ENCODE measurements at places on chromosomes 12 and 14. TPM values are rescaled to one million over a fixed set of nuclear protein-coding genes. Genes with fewer than 3 reads are reported as not detected.

GRCh38 chr12:115504306-115505290 lies 772.9 kb downstream of the MED13L start:
- DNase-seq, result no peak

DNA sequence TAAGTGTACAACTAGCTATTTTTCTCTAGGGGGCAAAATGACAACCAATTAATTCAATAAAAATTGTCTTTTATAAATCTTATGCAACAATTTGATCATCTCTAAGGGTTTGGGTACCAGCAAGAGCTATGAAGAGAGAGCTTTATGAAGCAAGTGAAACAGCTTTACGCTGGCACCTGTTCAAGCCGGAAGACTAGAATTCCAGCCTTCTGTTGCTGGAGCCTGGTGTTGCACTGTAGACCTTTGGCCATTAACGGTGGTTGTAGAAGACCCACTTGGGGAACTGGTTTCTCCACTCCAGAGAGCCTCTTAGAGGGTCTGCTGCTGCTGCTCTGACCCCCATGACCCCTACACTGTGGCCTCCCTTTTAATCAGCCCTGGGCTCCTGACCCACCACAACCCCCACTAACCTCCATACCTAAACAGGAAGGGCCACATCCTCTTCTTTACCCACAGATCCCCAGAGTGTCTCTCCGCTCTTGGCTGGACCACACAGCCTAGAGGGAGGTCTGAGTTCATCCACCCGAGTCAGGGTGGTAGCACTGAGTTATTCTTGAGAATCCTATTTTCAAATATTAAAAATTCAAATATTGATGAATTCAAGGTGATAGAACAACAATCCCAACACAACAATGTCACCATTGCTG lies 54.6 kb upstream of the STON2 start:
- no peak for DNase-seq

GRCh38 chr14:102630405-102630804 lies 38.0 kb downstream of the RCOR1 start:
- no peak for DNase-seq

The IL26 gene
- total RNA-seq, result 2.1 TPM

The WNT1 gene
- total RNA-seq, result not detected

DNA sequence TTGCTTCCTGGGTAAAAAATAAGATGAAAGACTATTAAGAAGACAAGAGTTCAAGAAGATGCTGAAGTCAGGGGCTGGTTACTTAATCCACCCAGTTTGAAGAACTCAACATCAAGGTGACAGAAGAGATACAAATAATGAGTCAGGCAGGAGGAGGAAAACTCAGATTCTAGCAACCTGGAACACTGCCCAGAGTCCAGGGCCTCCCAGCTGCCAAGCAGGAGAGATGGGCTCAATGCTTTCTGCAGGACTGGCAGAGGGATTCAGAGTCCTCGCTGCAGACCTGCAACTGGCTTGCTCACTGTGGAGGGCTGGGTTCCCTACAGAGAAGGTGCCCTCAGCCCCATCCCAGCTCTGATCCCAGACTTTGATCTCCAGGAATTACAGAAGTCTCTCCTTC lies 28.6 kb upstream of the CEBPE start:
- no peak for DNase-seq

The KLHL33 gene
- total RNA-seq, result 0.12 TPM

The SLC39A5 gene
- total RNA-seq, result 1.7 TPM

DNA sequence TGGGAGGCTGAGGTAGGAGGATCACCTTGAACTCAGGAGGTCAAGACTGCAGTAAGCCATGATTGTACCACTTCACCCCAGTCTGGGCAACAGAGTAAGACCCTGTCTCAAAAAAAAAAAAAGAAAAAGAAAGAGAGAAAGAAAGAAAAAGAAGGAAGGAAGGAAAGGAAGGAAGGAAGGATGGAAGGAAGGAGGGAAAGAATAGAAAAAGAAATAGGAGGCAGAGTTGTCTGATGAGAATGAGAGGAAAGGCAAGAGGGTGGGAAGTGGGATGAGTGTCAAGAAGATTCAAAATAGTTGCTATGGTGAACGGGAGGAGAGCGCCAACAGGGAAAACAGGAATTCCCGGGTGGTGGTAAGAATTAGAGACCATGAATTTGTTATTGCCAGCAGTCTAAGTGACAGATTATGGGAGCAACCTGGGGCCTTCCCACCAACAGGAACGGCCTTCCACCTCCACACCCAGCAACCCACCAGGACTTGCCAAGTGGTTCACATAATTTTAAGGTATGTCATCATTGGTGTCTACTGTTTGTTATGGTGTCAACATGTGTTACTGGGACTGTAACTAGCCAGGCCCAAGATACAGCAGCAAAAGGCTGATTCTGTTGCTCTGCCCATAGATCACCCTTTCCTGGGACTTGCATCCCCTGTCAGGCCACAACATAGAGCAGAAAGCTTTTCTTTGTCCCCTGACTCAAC lies 36.1 kb upstream of the C12orf76 start:
- no peak for DNase-seq

The LRCOL1 gene
- not detected for total RNA-seq

The PMEL gene
- 0.94 TPM for total RNA-seq

The RNASE7 gene
- total RNA-seq, result not detected

DNA sequence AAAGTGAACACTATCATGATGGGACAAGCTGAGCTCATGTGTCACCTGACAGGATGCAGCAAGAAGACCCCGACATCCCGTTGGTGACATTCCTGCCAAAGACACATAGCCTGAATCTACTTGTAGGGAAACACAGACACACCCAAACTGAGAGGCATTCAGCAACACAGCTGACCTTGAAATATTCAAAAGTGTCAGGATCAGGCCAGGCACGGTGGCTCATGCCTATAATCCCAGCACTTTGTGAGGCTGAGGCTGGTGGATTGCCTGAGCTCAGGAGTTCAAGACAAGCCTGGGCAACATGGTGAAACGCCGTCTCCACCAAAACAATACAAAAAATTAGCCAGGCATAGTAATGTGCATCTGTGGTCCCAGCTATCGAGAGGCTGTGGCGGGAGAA lies 232.0 kb upstream of the PLXNC1 start:
- no peak for DNase-seq

GRCh38 chr12:5407034-5407856 lies 24.7 kb upstream of the NTF3 start:
- no peak for DNase-seq

DNA sequence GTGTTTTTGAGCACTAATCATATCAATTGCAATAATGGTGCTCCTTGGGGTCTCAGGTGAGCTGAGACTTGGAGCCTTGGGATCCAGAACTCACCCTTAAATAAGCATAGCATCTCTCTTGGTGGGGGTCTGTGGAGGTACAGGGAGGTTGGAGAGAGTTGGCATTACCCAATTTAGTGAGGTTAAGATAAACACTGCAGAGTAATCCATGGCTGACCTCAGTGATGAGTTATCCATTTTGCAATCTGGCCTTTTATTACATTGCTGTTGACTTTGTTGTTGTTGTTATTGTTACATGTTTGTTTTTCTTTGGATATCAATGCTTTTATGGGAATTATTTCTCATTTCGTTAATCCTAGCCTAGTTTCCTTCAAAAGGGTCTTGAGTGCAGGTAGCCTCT lies 373.3 kb downstream of the NRXN3 start:
- DNase-seq, result no peak

DNA sequence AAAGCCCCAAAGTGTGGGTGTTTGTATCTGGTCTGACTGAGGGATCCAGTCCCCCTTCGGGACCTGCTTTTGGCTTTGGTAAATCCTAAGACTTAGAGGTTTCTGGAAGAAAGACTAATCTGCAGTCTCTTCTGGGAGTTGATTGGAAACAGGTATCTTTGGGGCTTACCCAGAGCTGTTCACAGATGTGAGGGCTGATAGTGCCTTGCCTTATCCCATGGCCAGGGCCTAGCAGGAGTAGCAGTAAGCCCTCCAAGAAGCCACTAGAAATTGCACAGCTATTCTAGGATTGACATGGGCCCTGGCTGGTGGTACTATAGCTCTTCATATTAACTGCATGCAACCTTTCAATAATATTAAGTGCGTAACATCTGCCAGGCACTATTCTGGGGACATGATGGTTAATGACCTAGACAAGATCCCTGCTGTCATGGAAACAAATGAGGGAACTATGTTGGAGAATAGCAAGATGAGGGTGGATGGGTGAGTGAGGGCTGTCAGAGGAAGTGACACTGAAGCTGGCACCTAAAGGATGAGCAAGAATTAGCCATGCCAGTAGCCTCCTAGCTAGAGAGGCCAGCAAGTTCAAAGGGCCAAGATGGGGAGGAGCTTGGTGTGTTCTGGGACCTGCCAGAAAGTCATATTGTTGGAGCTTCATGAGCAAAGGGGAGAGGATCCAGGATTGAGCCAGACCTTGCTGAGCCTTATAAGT lies 71.7 kb downstream of the CRADD start:
- DNase-seq, result no peak

- DNase-seq, result peak; percentile 11
Measured at GRCh38 chr12:101968770-101969169, 91.4 kb downstream of the DRAM1 start.

The CCDC38 gene
- not detected for total RNA-seq

GRCh38 chr14:105193916-105194782 lies 13.0 kb upstream of the NUDT14 start:
- DNase-seq, result peak; percentile 70

The PROX2 gene
- total RNA-seq, result 0.33 TPM

DNA sequence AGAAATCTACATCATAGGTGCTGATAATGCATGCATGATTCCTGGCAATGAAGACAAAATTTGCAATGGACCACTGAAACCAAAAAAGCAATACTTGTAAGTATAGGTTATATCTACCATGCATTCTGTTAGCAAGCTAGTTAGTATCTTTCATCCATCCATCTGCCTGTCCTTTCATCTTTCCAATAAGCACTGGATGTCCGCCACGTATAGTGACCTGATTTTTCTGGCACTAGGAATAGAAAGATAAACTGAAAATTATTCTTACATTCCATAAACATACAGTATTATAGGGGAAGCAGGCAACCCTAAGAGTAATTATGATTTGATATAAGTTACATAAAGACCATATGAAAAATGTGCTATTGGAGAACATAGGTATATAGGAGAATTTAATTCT lies 87.2 kb upstream of the MYF6 start:
- no peak for DNase-seq

- no peak for DNase-seq
Measured at GRCh38 chr14:72488514-72488913, 405.4 kb downstream of the DPF3 start.

GRCh38 chr12:79233341-79233781 lies 368.8 kb downstream of the SYT1 start:
- DNase-seq, result no peak

DNA sequence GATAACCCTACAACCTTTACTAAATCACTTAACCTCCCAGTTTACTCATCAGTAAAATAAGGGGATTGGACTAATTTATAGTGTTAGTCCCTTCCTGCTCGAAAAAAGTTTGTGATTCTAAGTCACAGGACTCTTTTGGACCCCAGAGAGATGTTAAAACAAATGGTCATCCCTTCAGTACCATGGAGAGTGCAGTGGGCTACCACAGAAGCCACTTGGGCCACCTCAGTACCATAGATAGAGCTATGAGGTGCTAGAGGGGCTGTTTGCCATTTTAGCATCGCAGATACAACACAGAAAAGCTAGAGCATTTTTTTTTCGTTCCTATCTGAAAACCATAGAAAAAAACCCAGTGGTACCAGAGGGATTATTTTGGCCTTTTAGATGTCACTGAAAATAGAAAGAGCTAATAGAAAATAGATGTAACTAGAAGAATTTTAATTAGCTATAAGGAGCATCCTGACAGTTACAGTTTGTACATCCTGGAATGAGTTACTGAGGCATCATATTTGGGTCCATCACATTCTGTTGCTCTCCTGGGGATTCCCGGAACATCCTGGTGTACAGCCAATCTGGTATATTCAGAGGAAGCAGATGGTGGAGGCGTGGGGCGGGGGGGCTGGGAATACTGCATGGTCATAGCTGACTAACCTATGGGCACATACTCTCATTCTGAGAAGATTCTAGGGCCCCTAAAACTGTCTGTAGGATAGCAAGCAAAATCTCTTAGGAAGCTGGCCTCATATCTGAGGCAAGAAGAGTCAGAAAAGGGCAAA lies 2.8 kb downstream of the ZNF219 start:
- DNase-seq, result no peak

- DNase-seq, result no peak
Measured at GRCh38 chr12:21642707-21643389, 14.8 kb downstream of the LDHB start.

- DNase-seq, result peak; percentile 89
Measured at GRCh38 chr14:61750708-61751474, 11.3 kb upstream of the SNAPC1 start.

All from activated CD4-positive, alpha-beta memory T cell treated with anti-CD3 and anti-CD28 coated beads for 36 hours (primary cell).